Large intestine (tissue), 12 donors: ENCODE measurements at places on chromosomes 2 and 18.
A peak's percentile ranks its signal among the peaks of the same experiment; 100 is the strongest.

GRCh38 chr2:97706112-97706511, 7.3 kb upstream of the ZAP70 start:
- H3K36me3 ChIP-seq = no peaks in the 10 kb centered on the region
- DNase-seq = no peak
- H3K4me3 ChIP-seq = no peak overlapping the region
- H3K27me3 ChIP-seq = no peaks in the 10 kb centered on the region
- H3K4me1 ChIP-seq = peaks cover 3% of the 10 kb centered on the region

DNA sequence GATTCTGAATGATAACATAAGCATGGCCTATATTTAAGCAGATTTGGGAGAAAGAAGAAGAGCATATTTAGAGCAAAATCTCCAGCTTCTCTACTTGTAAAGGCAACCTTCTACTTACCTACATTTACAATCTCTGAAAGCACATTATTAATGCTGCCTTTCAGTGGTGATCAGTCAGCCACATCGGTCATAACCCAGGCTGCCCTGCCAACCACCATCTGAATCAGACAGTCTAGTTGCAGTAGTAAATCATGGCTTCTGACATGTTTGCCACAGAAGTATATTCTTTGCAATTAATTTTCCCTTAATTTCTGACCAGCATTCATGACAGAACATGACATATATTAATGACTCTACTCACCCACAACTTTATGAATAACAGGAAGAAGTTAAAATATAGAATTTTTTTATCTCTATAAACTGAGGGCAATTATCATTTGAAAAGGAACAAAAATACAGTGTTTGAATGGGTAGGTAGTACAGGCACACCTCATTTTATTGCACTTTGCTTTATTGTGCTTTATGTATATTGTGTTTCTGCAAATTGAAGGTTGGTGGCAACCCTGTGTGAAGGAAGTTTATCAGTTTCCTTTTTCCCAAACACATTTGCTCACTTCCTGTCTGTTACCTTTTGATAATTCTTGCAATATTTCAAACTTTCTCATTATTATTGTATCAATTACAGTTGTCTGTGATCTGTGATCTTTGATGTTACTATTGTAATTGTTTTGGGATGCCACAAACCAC, 531.6 kb upstream of the CHAC2 start:
- H3K27me3 ChIP-seq = no peaks in the 10 kb centered on the region
- DNase-seq = no peak
- no peaks in the 10 kb centered on the region for H3K4me1 ChIP-seq

GRCh38 chr2:42340938-42341636, 19.9 kb downstream of the COX7A2L start:
- H3K4me3 ChIP-seq = no peak overlapping the region
- H3K27ac ChIP-seq = peak overlapping the region; percentile 28
- DNase-seq = no peak
- no peaks in the 10 kb centered on the region for H3K27me3 ChIP-seq
- H3K4me1 ChIP-seq = peaks cover 28% of the 10 kb centered on the region
- H3K36me3 ChIP-seq = peaks cover 51% of the 10 kb centered on the region

GRCh38 chr2:221034973-221035372, 537.1 kb downstream of the EPHA4 start:
- H3K27me3 ChIP-seq = no peaks in the 10 kb centered on the region
- H3K4me3 ChIP-seq = no peak overlapping the region
- H3K4me1 ChIP-seq = no peaks in the 10 kb centered on the region

DNA sequence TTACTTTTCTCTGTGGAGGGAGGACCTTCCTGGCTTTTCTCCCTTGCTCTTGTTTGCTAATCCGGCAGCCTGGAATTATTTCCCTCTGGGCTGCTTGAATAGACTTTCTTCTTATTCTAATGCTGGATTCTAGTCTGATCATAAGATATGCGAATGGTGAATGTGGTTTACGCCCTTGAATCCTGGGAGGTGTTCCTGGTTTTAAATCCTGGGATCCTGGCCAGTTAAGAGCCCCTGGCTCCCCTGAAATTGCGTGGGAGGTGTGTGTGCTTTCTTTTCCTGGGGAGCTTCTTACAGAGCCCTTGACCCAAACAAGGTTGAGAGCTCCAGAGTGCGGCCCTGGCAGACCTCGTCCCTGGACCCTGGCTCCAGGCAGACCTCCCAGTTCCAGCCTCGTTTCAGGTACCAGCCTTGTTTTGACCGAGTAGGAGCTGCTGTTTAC, 2.8 kb downstream of the SH3BP4 start:
- peaks cover 4% of the 10 kb centered on the region for H3K27me3 ChIP-seq
- H3K36me3 ChIP-seq = no peaks in the 10 kb centered on the region
- peaks cover 39% of the 10 kb centered on the region for H3K4me1 ChIP-seq
- H3K4me3 ChIP-seq = peak overlapping the region; percentile 83

GRCh38 chr2:20565623-20566236, 85.2 kb downstream of the HS1BP3 start:
- no peaks in the 10 kb centered on the region for H3K36me3 ChIP-seq
- no peak overlapping the region for H3K4me3 ChIP-seq
- no peak overlapping the region for H3K27ac ChIP-seq
- H3K27me3 ChIP-seq = no peaks in the 10 kb centered on the region
- peak; percentile 44 for DNase-seq

GRCh38 chr2:120737340-120738101, 1.9 kb downstream of the GLI2 start:
- peak overlapping the region; percentile 52 for H3K4me3 ChIP-seq
- H3K4me1 ChIP-seq = peaks cover 30% of the 10 kb centered on the region
- peak; percentile 54 for DNase-seq
- peaks cover 92% of the 10 kb centered on the region for H3K27me3 ChIP-seq
- peak overlapping the region; percentile 83 for H3K27ac ChIP-seq

DNA sequence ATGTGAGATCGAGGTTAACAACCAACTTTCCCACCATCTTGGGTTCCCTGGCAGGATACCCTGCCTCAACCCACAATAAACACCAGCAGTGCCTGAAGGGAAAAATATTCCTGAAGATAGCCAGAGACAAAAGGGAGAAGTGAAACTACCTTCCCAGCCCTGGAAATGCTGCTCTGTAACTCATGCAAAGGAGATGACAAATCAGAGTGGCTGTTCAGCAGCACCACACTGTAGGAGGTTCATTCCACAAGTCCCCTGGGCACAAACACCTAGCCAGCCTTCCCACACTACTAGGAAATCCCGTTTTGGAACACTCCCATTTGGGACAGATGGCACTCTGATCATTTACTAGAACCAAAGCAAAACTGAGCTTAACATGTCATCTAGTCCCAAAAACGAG, 190.7 kb upstream of the RBBP8 start:
- no peak for DNase-seq
- no peaks in the 10 kb centered on the region for H3K27me3 ChIP-seq
- no peak overlapping the region for H3K4me3 ChIP-seq
- H3K4me1 ChIP-seq = no peaks in the 10 kb centered on the region
- H3K36me3 ChIP-seq = no peaks in the 10 kb centered on the region

DNA sequence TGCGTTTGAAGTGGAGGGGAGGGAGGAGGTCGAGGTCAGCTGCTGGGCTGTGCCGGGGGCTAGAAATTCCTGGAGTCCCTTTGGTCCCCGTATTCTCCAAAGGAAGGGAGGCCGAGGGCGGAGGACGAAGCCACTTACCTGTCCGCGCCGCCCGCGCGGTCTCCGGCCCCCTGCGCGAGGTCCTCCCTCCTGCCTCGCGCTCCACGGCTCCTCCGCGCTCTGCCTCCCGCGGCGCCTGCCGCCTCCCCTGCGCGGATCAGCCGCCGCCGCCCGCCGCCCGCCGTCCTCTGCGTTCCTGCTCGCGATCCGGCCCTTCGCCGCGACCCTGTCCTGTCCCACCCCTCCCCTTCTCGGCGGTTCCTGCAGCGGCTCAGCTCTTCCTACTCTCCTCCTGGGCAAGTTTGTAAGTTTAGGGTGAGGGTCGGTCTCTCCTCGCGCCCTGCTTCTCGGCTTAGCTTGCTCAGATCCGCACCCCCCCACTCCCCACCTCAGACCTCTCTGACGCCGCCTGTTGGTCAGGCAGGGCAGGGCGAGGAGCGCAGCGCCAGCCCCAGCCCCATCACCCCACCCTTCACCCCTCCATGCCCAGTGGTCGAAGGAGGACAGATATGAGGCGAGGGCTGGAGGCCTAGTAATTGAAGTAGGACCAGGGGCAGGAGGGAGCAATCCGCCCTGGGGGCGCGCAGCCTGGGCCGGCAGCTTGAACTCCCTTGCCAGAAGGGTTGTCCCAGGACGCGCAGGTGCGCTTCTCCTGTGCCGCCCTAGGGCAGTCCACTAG, 9.7 kb upstream of the SKOR2 start:
- H3K36me3 ChIP-seq = no peaks in the 10 kb centered on the region
- no peaks in the 10 kb centered on the region for H3K4me1 ChIP-seq
- no peak overlapping the region for H3K27ac ChIP-seq
- no peak for DNase-seq

- no peak overlapping the region for H3K4me3 ChIP-seq
- DNase-seq = no peak
- no peaks in the 10 kb centered on the region for H3K36me3 ChIP-seq
- peaks cover 2% of the 10 kb centered on the region for H3K4me1 ChIP-seq
- no peak overlapping the region for H3K27ac ChIP-seq
- peaks cover 89% of the 10 kb centered on the region for H3K27me3 ChIP-seq
Observed at GRCh38 chr2:104860451-104860790, 6.5 kb downstream of the POU3F3 start.

DNA sequence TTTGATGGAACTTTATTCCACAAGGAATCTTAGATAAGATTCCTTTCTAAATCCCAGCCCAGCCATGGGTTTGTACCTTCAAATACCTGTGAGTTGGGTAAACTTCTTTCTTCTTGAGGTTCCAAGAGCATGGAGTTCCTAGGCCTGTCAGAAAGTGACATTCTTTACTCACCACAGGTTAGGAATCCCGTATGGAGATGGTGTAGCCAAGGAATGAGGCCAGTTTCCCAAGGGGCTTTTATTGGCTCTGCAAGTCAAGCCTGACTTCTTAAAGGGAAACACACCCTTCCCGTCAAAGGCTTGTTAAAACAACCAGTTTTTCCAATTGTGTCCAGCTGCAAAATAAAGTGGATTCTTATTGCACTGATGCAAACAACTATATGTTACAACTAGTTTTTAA, 45.8 kb downstream of the STK17B start:
- no peak for DNase-seq
- no peak overlapping the region for H3K4me3 ChIP-seq
- H3K4me1 ChIP-seq = peaks cover 7% of the 10 kb centered on the region
- H3K27me3 ChIP-seq = no peaks in the 10 kb centered on the region

- peaks cover 12% of the 10 kb centered on the region for H3K4me1 ChIP-seq
- peaks cover 97% of the 10 kb centered on the region for H3K36me3 ChIP-seq
- H3K4me3 ChIP-seq = no peak overlapping the region
- H3K27me3 ChIP-seq = no peaks in the 10 kb centered on the region
Observed at GRCh38 chr2:28406276-28407096, 13.8 kb downstream of the FOSL2 start.

DNA sequence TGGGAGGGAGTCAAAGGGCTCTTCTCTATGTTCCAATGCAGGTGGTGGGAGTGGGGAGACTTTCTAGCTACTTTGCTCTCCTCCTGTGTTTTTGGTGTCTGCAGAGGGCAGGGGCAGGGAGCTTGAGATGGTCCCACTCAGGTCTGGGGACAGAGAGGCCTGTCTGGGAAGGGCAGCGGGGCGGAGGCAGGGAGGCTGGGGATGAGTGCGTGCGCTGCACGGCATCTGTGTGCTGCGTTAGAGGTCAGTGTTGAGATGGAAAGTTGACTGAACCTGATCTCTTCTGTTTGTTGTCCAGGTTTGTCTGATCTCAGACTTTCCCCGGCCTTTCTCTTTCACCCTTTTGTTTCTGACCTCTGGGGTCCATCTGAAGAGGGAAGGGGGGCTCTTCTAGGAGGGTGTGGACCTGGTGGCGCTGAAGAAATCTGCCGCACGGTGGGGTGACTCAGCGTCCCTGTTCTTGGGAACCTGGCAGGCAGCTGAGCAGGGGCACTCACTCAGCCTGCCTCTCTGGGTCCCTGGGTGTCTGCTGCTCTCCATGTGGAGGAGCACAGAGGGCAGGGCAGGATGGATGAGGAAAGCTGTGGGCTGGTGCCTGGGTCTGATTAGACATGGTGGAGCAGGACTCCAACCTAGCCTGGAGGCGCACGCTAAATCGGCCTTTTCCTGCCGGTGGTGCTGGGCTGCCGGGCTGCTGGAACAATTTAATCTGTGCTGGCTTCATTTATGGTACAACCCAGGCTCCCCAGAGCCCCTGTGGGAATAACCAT, 24.1 kb downstream of the IGFBP2 start:
- no peak overlapping the region for H3K4me3 ChIP-seq
- DNase-seq = no peak
- H3K27ac ChIP-seq = peak overlapping the region; percentile 86

GRCh38 chr2:188931361-188931760, 42.8 kb upstream of the COL3A1 start:
- H3K4me1 ChIP-seq = no peaks in the 10 kb centered on the region
- H3K27me3 ChIP-seq = no peaks in the 10 kb centered on the region
- DNase-seq = no peak

DNA sequence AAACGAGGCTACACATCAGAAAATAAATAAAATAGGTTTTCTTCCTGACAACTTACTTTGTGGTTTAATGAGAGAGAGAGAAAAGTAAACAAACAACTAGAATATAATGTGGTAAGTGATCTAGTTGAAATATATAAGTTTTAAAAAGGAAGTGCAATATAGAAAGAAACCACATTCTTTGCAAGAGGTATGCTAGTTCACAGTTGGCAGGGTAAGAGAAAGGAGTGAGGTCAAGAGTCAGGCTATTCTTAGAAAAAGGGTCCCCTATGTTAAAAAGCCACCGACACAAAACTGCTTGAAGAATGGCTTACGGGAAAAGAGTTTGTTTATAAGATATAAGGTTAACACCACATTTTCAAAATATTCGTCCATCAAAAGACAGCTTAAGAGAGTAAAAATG, 462.1 kb downstream of the ERBB4 start:
- no peaks in the 10 kb centered on the region for H3K27me3 ChIP-seq
- no peaks in the 10 kb centered on the region for H3K4me1 ChIP-seq
- H3K36me3 ChIP-seq = no peaks in the 10 kb centered on the region
- no peak overlapping the region for H3K4me3 ChIP-seq

DNA sequence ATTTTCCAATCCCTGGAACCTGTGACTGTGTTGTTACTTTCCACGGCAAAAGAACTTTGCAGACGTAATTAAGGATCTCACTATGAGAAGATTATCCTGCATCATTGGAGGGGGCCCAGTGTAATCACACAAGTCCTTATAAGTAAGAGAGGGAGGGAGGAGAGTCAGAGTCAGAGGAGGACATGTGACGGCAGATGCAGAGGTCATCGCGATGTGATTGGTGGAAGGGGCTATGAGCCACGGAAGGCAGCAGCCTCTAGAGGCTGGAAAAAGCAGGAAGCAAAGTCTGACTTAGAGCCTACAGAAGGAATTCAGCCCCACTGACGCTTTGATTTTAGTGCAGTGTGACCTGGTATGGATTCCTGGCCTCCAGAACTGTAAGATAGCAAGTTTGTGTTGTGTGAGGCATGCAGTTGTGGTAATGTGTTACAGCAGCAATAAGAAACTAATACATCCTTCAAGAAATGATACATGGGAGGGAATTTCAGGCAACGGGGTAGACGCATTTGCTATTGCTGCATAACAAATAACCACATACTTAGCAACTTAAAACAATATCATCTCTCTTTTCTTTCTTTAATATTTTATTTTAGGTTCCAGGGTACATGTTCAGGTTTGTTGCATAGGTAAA, 112.7 kb upstream of the SERPINE2 start:
- peaks cover 9% of the 10 kb centered on the region for H3K4me1 ChIP-seq
- no peak overlapping the region for H3K4me3 ChIP-seq
- no peaks in the 10 kb centered on the region for H3K27me3 ChIP-seq
